ENCODE measurements at places on chromosomes 7 and 10. TPM values are rescaled to one million over a fixed set of nuclear protein-coding genes. Genes with fewer than 3 reads are reported as not detected.

- H3K4me3 ChIP-seq = no peak overlapping the region
- H3K4me1 ChIP-seq = no peaks in the 10 kb centered on the region
- H3K27ac ChIP-seq = no peak overlapping the region
- DNase-seq = no peak
Observed at GRCh38 chr10:19702215-19702614, 114.0 kb upstream of the PLXDC2 start.

DNA sequence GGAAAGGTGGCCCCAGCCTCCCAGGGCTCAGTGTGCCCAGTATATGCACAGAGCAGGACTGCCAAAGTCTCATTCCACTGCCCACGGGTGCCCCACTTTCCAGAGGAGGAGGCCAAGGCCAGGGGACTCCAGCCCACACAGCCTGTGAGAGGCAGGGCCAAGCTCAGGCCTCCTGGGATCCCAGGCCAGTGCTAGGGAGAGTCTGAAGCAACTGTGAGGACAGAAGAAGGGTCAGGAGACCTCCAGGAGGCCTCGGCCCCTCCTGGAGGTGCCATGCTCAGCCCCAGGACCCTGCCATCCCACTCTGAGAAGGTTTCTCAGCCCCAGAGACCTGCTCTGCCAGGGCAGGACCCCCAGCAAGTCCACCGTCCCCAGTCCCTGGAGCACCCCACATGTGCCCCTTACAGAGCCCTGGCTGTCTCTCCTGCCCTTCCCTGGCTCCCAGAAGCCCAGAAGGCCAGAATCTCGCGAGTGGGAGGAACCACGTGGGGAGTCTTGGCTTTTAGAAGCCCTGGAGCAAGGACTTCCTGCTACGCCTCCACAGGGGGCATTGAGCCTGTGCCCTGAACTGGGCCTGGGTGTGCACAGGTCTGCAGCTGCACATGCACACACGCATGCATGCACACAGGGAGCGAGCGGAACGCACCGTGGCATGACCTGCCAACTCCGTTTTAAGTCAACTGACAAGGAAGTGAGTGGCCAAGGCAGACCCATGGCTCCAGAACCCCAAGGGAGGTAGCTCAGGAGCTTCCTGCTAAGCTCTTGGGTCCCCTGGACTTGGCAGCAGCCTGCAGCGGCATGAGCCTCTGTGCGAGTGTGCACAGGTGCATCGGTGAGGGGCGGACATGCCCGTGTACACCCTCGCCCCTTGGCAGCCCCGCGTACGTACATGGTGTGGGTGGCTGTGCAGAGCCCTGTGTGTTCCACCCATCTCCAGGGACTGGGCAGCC lies 33.6 kb downstream of the ZCCHC24 start:
- H3K27me3 ChIP-seq = no peaks in the 10 kb centered on the region
- peak; percentile 44 for DNase-seq
- H3K4me3 ChIP-seq = no peak overlapping the region
- no peak overlapping the region for H3K27ac ChIP-seq
- H3K36me3 ChIP-seq = no peaks in the 10 kb centered on the region

DNA sequence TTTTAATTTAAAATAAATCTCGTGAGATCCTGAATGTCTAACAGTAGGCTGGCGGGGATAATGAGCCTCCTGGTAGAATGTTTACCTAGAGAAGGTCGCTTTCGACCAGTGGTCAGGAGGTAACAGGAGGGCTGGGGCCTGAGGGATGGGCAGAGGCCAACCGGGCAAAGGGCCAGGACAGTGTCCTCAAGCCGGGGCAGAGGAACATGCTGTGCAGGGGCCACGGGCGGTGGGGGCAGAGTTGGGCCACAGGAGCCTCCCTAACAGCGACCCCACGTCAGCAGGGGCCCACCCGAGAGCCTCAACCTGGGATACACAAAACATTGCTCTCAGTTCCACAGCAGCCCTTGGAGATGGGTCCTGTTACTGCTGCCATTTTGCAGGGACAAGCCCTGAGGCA lies 14.5 kb downstream of the CFAP46 start:
- no peaks in the 10 kb centered on the region for H3K27me3 ChIP-seq
- no peak overlapping the region for H3K27ac ChIP-seq
- DNase-seq = no peak
- no peaks in the 10 kb centered on the region for H3K36me3 ChIP-seq

- no peak for DNase-seq
- H3K27ac ChIP-seq = no peak overlapping the region
- H3K36me3 ChIP-seq = no peaks in the 10 kb centered on the region
Observed at GRCh38 chr10:113893570-113893969, 39.1 kb downstream of the NHLRC2 start.

GRCh38 chr7:55150709-55151451 lies 132.1 kb downstream of the EGFR start:
- H3K27me3 ChIP-seq = no peaks in the 10 kb centered on the region
- H3K4me1 ChIP-seq = no peaks in the 10 kb centered on the region
- H3K36me3 ChIP-seq = no peaks in the 10 kb centered on the region
- no peak overlapping the region for H3K4me3 ChIP-seq
- no peak for DNase-seq
- no peak overlapping the region for H3K27ac ChIP-seq

- H3K27ac ChIP-seq = no peak overlapping the region
- no peaks in the 10 kb centered on the region for H3K36me3 ChIP-seq
- H3K4me3 ChIP-seq = no peak overlapping the region
- no peaks in the 10 kb centered on the region for H3K27me3 ChIP-seq
Observed at GRCh38 chr7:28093623-28094232, 86.9 kb downstream of the JAZF1 start.

GRCh38 chr10:13872411-13872810 lies 285.6 kb downstream of the PRPF18 start:
- H3K4me1 ChIP-seq = peaks cover 7% of the 10 kb centered on the region
- H3K27ac ChIP-seq = no peak overlapping the region
- no peak overlapping the region for H3K4me3 ChIP-seq
- DNase-seq = no peak
- H3K36me3 ChIP-seq = no peaks in the 10 kb centered on the region

- no peak for DNase-seq
- no peaks in the 10 kb centered on the region for H3K4me1 ChIP-seq
- H3K4me3 ChIP-seq = no peak overlapping the region
- H3K27ac ChIP-seq = no peak overlapping the region
Observed at GRCh38 chr7:103712991-103713778, 267.2 kb upstream of the SLC26A5 start.

DNA sequence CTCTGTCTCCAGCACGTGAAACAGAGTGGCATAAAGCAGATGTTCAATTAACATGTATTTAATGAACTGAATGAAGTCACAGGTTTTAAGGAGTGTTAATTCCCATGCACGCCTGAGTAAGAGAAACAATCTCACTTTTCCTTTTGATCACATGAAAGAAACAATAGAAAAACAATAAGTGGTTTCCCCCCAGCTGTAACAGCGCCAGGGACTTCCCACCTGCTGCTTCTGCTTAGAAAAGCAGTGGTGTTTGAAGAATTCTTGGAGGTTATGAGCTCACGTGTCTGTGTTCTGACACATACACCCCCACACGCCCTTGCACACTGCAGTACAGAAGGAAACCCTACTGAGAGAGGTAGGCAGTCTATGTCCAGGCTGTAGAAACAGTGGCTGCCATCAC lies 51.3 kb upstream of the FRMD4A start:
- no peaks in the 10 kb centered on the region for H3K36me3 ChIP-seq
- H3K4me1 ChIP-seq = no peaks in the 10 kb centered on the region
- no peak for DNase-seq
- H3K4me3 ChIP-seq = no peak overlapping the region
- no peak overlapping the region for H3K27ac ChIP-seq

The NEUROG3 gene
- total RNA-seq = not detected

The BET1 gene
- total RNA-seq = 17.4 TPM

The CNNM1 gene
- 0.30 TPM for total RNA-seq

The HPSE2 gene
- 6.3 TPM for total RNA-seq

The ACBD7 gene
- not detected for total RNA-seq

The TMEM229A gene
- not detected for total RNA-seq

Measured in aorta (tissue), 5 donors.